Breast epithelium (tissue), 4 donors: ENCODE measurements at places on chromosomes 12 and 14.

- H3K4me3 ChIP-seq, result no peak overlapping the region
- no peak overlapping the region for H3K27ac ChIP-seq
- no peaks in the 10 kb centered on the region for H3K4me1 ChIP-seq
- DNase-seq, result no peak
- H3K36me3 ChIP-seq, result peaks cover 4% of the 10 kb centered on the region
- H3K27me3 ChIP-seq, result no peaks in the 10 kb centered on the region
These were observed 32.8 kb downstream of the YEATS4 start for GRCh38 chr12:69392179-69392928.

DNA sequence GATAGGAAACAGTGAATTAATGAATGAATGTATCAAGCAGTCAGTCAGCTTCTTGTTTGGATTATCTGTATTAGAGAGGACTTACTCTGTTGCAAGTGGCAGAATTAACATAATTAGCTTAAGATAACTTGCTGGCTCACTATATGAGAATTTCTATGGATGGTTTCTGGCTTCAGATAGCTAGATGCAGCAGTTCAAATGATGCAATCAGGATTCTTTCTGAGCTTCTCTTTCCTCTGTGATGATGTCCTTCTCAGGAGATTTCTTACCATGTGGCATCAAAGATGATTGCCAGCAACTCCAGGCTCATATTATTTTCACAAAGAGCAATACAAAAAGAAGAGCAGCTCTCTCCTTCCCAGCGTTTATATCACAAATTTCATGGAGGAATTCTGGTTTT, 30.7 kb downstream of the FRMD6 start:
- peak overlapping the region; percentile 54 for H3K27ac ChIP-seq
- DNase-seq, result no peak
- H3K27me3 ChIP-seq, result no peaks in the 10 kb centered on the region
- no peaks in the 10 kb centered on the region for H3K36me3 ChIP-seq
- no peak overlapping the region for H3K4me3 ChIP-seq

GRCh38 chr14:72790887-72791566, 102.9 kb downstream of the DPF3 start:
- no peak for DNase-seq
- no peaks in the 10 kb centered on the region for H3K4me1 ChIP-seq
- H3K36me3 ChIP-seq, result no peaks in the 10 kb centered on the region

- H3K36me3 ChIP-seq, result no peaks in the 10 kb centered on the region
- no peak overlapping the region for H3K27ac ChIP-seq
- no peak overlapping the region for H3K4me3 ChIP-seq
- no peaks in the 10 kb centered on the region for H3K4me1 ChIP-seq
- H3K27me3 ChIP-seq, result no peaks in the 10 kb centered on the region
These were observed 677.2 kb downstream of the AACS start for GRCh38 chr12:125742413-125742812.

- DNase-seq, result no peak
- H3K36me3 ChIP-seq, result no peaks in the 10 kb centered on the region
- H3K27me3 ChIP-seq, result no peaks in the 10 kb centered on the region
- H3K27ac ChIP-seq, result no peak overlapping the region
- no peak overlapping the region for H3K4me3 ChIP-seq
- H3K4me1 ChIP-seq, result no peaks in the 10 kb centered on the region
These were observed 173.0 kb upstream of the WSCD2 start for GRCh38 chr12:107955966-107956643.
